ENCODE measurements at places on chromosomes 13 and 19. TPM values are rescaled to one million over a fixed set of nuclear protein-coding genes. Genes with fewer than 3 reads are reported as not detected.

The OVOL3 gene
- not detected for total RNA-seq

DNA sequence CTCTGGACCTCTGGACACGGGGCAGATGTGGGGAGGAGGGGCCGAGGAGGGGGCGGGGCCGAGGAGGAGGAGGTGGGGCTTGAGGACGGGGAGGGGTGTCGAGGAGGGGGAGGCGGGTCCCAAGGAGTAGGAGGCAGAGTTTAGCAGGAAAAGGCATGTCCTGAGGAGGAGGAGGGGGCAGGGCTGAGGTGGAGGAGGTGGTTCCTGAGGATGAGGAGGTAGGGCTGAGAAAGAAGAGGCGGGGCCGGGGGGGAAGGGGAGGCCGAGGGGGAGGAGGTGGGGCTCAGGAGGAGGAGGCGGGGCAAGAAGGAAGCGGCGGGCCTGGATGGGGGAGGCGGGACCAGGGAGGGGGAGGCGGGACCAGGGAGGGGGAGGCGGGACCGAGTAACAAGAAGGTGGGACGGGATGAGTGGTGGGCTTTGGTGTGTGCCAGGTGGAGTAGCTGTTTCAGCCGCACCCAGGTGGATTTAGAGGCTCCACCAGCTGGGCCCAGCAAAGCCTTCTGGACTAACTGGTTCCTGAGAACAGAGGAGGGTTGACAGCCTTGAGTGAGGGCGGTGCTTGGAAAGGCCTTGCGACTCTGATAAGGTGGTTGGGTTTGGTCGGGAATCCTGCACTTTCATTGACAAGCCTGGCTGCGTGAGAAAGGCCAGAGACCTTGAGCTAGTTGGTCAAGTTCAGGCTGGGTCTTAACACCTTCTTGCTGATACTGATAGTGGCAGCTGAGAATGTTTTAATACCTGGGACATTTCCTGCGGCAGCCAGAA lies 7.7 kb downstream of the TECR start:
- peak; percentile 77 for DNase-seq

GRCh38 chr19:17026706-17027534 lies at the start of gene CPAMD8:
Gene CPAMD8 (minus strand): TSS chr19:17026810. CDS start chr19:17026642, 168 bp downstream.
- no peak for DNase-seq

GRCh38 chr19:5424192-5424973 lies 30.8 kb upstream of the ZNRF4 start:
- no peak for DNase-seq

DNA sequence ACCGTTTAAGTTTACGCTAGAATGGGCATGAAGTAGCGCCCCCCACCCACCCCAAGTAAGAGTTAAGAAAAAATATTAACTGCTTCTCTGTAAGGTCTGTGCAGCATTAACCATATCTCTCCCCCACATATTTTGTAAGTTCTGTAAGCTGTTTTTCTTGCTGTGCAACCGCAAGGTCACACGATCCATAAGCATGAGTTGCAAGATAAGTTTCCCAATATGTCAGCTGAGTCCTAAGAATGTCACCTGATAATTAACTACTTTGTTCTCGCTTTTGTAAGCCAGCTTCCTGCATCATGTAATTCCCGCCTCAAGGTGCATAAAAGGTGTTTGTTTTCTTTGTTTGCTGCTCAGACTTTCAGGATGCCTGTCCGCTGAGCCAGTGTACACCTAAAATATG lies 187.0 kb downstream of the MYO16 start:
- DNase-seq = no peak

DNA sequence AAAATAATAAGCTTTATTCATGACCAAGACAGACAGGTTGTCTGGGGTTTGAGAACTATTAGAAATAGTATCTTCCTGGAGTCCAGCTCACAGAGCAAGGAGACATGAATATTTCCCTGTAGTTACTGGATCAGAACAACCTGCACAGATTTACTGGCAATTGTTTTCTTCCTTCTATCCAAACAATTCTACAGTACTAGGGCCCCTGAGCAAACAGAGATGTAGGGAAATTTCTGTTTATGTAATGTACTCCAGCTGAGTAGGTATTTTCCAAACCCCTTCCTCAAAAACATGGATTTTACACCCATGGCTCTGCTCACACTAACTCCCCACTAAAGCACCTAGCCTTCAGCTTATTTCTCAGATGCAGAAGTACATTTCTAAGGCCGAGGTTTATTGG lies 557.6 kb downstream of the GPC6 start:
- no peak for DNase-seq

The ZNF418 gene
- 2.3 TPM for total RNA-seq

The NFKBIB gene
- 15.3 TPM for total RNA-seq

The FAM216B gene
- not detected for total RNA-seq

The SPRED3 gene
- 0.39 TPM for total RNA-seq

The BICRA gene
- 5.7 TPM for total RNA-seq

The PLPP2 gene
- 36.7 TPM for total RNA-seq

DNA sequence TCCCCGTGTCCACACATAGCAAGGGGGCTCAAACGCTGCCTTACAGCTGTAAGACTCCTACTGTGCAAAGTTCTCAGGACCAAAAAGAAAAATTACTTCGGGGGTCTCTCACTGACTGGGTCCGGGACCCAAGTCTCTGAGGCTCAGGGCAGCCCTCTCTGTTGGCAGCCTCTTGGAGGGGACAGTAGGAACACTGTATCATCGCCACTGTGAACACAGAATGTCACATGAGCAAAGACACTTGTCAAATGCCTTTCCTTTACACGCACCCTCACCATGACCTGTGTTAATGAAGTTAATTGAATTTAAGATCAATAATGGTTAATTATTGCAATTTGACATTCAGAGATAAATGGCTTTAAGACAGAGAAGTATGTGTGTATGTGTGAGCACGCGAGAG lies 49.6 kb downstream of the TSHZ3 start:
- no peak for DNase-seq

The CCDC194 gene
- not detected for total RNA-seq

DNA sequence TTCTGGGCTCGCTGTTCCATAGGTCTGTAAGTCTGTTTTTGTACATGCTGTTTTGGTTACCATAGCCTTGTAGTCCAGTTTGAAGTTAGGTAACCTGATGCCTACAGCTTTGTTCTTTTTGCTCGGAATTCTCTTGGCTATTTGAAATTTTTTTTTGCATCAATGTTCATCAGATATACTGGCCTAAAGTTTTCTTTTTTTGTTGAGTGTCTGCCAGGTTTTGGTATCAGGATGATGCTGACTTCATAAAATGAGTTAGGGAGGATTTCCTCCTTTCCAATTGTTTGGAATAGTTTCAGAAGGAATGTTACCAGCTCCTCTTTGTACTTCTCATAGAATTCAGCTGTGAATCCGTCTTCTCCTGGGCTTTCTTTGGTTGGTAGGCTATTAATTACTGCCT lies 397.8 kb upstream of the HTR2A start:
- DNase-seq = no peak

The DMKN gene
- not detected for total RNA-seq

DNA sequence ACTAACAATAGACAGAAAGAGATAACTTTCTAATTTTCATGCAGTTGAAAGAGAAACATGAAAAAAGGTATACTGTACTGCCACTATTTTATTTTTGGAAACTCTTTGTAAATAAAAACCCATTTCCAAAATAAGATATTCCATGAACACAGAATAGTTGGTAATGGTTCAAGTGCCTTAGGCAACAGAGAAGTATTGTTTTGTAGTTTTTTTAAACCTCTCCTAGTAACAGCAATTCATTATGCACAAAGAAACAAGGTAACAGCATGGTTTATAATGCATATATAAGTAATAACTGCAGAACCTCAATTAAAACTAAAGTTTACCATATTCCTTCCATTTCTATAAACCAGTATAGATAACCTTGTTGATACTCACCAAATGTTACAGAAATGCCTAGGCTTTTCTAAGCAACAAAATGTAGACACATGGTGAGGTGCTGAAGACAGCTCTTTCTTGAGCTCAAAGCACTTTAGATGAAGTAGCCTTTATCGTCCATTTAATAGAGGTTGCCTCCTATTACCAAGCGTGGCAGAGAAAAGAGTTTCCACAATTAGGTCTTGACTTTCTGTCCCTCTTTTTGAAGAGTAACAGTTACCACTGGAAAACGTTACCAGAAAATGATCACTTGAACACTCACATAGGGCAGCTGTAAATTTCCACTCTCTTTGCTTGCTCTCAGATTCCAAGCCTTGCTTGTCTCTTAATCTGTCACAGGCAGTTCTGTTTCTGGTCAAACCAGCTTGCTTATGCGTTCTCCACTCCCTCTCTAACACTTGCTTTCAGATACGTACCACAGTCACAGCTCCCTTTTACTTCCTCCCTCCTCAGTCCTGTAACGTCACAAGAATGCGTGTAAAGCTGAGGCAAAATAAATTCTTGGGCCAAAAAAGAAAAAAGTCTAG lies 42.9 kb downstream of the CAB39L start:
- DNase-seq = no peak

- DNase-seq = no peak
Measured at GRCh38 chr13:45180713-45181601, 19.9 kb downstream of the KCTD4 start.

DNA sequence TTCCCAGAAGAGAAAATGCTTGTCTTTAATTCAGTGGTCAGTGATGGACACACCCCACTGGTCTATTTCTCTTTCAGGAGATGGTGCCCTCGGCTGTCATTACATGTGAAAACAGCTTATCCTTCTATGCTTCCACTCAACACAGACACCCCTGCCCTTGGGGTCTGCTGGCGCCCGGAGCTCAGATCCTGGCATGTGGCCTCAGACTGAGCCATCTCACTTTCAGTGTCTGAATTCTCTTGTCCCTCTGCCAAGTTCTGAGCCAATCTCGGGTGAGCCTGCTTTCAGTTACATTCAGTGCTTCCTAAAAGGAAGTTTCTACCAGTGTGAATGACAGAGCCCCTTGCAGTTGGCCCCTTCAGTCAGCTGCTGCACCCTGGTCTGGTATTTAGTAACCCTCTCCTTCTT lies 293.6 kb downstream of the DNAJC15 start:
- DNase-seq = peak; percentile 81

- DNase-seq = no peak
Measured at GRCh38 chr13:25097426-25097825, 1.5 kb downstream of the PABPC3 start.

DNA sequence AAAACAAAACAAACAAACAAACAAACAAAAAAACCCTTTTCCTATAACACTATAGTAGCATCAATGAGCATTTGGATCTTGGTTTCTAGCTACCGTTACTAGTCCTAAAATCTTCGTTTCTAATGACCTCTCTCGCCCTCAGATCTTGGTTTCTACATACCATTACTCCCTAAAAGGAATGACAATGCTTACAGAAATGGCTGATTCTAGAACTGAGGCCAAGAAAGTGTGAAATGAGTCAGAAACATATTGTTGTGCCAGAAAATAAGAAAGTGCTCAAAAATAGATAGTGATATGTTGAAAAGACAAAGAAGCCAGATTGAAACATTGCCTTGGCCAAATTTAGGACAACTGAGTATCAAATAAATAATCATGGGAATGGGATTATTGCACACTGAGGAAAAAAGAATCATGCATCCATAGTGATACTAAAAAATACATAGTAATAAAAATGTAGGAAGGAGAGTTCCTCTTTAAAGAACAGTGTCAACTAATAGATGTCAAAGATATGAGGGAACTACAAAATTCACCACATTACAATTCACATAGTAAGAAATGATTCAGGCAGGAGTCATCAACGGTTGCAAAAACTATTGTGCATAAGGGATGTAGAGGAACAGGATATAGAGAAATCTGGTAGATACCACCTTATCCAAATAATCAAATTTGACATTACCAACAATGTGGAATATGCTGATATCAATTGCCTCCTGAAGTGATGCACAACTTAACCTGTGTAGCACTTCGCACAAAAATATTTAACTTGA lies 386.6 kb downstream of the DIAPH3 start:
- DNase-seq = no peak

DNA sequence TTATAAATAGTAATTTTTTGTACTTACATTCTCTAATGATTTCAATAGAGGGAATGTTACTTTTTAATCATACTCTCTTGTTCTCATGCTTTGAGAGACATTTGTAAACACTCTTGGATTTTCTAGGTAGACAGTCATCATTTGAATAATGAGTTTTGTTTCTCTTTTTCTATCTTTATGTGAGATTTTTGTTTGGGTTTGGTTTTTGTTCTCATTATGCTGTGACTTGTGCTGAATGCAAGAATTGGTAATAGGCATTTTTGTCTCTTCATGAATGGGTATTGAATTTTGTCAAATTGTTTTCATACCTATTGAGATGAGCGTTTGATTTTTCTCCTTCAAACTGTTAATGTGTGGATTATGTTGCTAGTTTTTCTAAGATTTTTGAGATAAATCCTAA lies 56.8 kb upstream of the GPR183 start:
- DNase-seq = no peak

GRCh38 chr19:54105796-54106195 lies 3.1 kb downstream of the NDUFA3 start:
- no peak for DNase-seq

The MAMSTR gene
- total RNA-seq = under 0.01 TPM

The ZNF506 gene
- total RNA-seq = 5.5 TPM

The ATP8B3 gene
- 0.90 TPM for total RNA-seq

DNA sequence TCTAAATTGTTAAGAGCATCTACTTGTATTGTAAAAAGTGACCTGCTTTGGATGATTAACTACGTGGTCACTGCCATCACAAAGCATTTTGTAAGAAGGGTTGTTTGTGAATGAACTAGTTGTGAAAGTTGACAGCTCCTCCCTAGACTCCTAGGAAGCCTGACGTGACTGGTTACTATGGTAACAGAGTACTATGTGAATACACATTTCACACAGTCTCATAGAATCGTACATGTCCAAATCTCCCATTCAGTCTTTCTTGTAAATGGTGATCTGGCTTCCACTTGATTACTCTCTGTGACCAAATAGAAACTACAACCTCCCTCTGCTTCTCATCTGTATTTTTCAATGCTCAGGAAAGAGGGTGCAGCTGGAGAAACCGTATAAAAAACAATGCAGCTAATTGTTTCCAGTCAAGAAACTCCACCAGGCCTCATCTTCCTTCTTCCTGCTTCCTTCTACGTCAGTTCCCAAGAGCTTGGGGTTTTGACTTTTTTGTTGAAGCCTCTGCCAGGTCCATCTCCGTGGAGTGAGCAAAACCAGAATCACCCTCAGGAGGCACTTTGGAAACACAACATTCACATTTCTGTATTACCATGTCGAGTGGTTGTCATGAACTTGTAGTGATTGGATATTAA lies 83.4 kb downstream of the GPC6 start:
- DNase-seq = no peak

The C13orf42 gene
- total RNA-seq = not detected
